Pancreas (tissue), 10 donors: ENCODE measurements at places on chromosomes 12 and 14. TPM values are rescaled to one million over a fixed set of nuclear protein-coding genes. Genes with fewer than 3 reads are reported as not detected.

DNA sequence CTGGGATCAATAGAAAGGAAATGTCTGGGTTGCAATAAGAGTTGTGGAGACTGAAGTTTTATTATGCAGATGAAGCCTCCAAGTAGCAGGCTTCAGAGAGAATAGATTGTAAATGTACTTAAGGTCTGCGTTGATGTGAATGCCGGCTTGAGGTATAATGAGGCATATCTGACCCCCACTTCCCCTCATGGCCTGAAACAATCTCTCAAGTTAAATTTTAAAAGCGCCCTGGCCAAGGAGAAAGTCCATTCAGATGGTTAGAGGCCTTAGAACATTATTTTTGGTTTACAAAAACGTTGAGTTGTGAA is 28.3 kb upstream of the HIGD1C start:
- no peak for DNase-seq

- no peak for DNase-seq
Observed at GRCh38 chr14:74239848-74240793, 872 bp downstream of the VSX2 start.

DNA sequence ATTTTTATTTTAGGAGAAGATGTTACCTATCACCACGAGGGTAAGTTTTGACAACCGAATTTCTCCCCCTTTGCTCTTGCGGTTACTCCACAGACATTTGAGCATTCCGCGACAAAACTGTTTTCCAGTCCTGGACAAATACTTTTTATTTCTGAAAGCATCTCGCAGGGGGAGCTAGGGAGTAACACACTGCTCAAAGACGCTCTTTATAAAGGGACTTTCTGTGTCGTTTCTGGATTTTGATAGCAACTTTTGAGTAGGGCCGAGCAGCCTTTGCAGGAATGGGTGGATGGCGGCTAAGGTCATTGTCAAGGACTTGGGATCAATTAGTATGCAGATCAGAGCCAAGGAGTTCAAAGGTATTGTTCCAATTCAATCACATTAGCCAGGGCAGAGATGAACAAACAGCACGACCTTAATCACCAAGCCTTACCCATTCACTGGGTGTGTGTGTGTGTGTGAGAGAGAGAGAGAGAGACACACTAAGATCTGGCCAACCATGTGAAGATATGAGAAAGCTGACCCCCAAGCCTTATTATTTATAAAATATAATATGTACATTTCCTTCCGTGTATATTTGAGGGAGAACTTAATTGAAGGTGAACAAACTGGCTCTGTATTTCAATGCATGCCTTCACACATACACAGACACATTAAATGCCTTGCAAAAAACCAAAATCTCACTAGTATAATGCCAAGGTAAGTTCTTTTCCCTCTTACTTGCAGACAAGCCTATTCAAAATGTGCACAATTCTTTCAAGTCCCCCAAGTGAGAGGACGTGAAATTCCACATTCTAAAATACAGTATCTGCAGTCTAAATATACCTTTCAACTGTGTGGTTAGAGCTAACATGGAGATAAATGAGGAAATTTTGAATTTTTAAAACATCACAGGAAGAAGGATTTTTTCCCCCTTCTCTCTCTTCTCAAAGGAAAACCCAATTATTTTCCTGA is 613.8 kb downstream of the VRK1 start:
- no peak for DNase-seq

GRCh38 chr12:48822139-48822538 is 3.8 kb downstream of the CACNB3 start:
- no peak for DNase-seq

DNA sequence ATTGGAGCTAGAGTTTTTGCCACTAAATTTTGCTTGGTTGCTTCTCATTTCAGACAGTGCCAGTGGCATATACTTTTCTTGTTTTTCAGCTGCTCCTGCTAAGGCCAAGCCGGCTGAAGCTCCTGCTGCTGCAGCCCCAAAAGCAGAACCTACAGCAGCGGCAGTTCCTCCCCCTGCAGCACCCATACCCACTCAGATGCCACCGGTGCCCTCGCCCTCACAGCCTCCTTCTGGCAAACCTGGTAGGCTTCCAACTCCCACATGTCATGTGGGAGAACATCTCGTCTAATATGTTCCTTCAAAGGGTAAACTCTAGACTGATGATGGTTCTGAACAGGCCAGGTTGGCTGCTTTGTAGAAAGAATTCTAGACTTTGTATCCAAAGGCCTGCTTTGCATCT is 11.0 kb downstream of the DLST start:
- DNase-seq: no peak

- DNase-seq: peak; percentile 52
Observed at GRCh38 chr12:120199595-120200306, 1.2 kb downstream of the RPLP0 start.

DNA sequence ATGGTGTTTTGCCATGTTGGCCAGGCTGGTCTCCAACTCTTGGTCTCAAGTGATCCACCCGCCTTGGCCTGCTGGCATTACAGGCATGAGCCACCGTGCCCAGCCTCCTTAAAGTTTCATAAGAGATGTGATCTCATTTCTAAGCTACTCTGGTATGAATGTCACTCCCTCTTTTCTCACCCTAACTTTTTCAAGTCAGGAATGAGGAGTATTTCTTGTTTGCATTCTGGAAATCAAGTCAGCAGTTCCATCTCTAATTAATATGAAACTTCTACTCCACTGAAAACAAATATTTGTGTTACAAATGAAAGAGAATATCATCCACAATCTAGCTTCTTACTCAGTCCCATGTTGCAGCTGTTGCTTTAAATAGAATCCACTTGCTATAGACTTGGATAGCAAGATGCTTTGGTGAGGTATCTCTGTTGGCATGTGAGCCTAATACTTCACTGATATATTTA is 61.3 kb downstream of the ARF6 start:
- DNase-seq: no peak

- DNase-seq: no peak
Observed at GRCh38 chr14:52700701-52701172, 5.4 kb upstream of the ERO1A start.

GRCh38 chr12:3223601-3224529 is 146.7 kb downstream of the TSPAN9 start:
- DNase-seq: no peak

Gene GRIP1
- 0.95 TPM for polyA plus RNA-seq

Gene TOGARAM1
- 7.3 TPM for polyA plus RNA-seq

Gene LRFN5
- 0.30 TPM for polyA plus RNA-seq

Gene FOXJ2
- 7.4 TPM for polyA plus RNA-seq

Gene PARPBP
- polyA plus RNA-seq: 0.38 TPM

Gene ENDOU
- 0.11 TPM for polyA plus RNA-seq

Gene ADAMTS20
- polyA plus RNA-seq: not detected

Gene KRT72
- not detected for polyA plus RNA-seq

Gene DDIT3
- 27.5 TPM for polyA plus RNA-seq

Gene GPR65
- 0.23 TPM for polyA plus RNA-seq
